Lung microvascular endothelial cell (primary cell): ENCODE measurements at places on chromosomes 13 and 19. TPM values are rescaled to one million over a fixed set of nuclear protein-coding genes. Genes with fewer than 3 reads are reported as not detected.
A peak's percentile ranks its signal among the peaks of the same experiment; 100 is the strongest.

The COX7A1 gene
- 88.5 and 153 TPM in 2 replicates for total RNA-seq

The PDX1 gene
- total RNA-seq: not detected in 2 replicates

The CCNE1 gene
- total RNA-seq: 2.6 TPM in 2 replicates

The CD79A gene
- not detected in 2 replicates for total RNA-seq

The GNG8 gene
- not detected in 2 replicates for total RNA-seq

The FPR3 gene
- total RNA-seq: under 0.01 TPM in 2 replicates

The POLR1D gene
- total RNA-seq: 81.9 and 86.1 TPM in 2 replicates

The ZNF552 gene
- total RNA-seq: 4.6 and 8.5 TPM in 2 replicates

- no peak for DNase-seq
Measured at GRCh38 chr19:9058905-9059667, 27.8 kb upstream of the OR1M1 start.

DNA sequence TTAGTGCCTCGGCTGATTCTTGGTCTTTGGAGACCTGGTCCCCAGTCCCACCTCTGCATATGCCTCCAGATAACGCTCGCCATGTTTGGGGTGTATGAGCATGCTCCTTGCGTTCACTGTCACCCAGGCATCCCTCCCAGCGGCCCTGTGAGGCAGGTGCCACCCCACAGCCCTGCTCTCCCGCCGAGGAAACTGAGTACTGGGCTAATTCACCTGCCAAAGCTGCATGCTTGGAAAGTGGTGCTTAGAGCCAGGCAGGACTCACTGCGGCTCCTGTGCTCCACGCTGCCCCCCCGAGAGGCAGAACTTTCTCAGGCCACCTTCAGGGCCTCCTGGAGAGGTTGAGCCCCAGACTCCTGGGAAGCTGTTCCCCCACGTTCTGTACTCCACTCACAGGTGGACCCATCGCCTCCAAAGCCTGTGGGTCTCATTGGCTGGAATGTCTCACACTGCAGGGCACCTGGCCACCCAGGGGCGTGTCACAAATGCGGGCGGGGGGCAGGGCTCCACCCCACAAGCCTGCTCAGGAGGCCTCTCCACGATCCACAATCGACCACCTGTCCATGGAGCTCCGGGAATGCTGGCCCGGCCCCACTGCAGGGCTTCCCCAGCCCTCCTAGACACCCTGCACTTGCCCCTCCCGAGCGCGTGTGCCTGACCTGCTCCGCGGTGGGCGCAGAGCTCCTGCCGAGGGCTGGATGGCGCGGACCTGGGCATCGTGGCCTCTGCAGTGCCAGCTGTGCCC is 64.6 kb downstream of the ATP11A start:
- no peak for DNase-seq

DNA sequence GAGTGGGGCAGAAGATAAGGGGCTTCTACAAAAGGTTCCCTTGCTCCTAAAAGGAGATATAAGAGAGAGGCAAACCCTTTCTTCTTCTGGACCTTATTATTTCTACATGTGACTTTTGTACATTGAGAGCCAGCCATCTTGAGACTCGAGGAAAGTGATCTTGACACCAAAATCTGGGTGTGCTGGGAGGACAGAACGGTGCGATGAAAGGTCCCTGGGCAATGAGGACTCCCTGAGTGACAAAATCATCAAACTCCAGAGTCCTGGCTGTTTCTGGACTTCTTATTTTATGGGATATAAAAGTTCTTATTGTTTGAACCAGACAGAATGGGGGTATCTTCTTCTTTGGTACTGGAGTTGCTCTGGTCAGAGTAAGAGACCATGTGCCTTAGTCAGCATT is 411.0 kb downstream of the ZNF536 start:
- no peak for DNase-seq

GRCh38 chr19:42207767-42208271 is 9.7 kb downstream of the DEDD2 start:
- DNase-seq: peak; percentile 85

GRCh38 chr13:31982124-31982523 is 49.5 kb upstream of the FRY start:
- no peak for DNase-seq

DNA sequence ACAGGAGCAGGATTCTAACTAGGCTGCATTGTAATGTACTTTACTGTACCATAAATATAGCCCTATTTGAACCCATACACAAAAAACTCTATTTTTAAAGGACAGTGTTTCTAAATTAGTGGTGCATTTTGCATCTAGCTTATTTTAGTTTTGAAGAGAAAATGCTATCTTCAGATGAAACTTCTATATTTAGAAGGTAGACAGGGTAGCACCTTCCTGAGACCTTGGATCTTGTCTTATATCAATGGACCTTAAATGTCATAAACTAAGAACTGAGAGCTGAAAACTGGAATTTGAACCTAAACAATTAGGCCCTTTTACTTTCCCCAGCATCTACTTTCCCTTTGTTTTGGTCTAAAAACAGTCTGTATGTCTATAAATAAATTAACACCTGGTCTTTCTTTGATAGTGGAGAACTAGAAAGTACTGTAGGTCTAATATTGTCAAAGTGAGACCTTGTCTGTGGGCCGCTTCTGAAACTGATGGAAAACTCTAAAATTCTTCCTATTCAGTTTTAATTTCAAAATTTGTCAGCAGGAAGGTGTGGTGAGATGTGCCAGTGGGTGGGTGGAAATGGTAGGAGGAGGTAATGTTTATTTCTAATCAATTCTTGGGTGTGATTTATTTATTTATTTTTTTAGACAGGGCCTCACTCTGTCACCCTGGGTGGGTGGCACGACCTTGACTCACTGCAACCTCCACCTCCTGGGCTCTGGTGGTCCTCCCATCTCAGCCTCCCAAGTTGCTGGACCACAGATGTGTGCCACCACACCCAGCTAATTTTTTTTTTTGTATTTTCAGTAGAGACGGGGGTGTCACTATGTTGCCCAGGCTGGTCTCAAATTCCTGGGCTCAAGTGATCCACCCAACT is 10.1 kb downstream of the COG3 start:
- no peak for DNase-seq

GRCh38 chr19:39479916-39480315 is 722 bp upstream of the TIMM50 start:
- DNase-seq: no peak

DNA sequence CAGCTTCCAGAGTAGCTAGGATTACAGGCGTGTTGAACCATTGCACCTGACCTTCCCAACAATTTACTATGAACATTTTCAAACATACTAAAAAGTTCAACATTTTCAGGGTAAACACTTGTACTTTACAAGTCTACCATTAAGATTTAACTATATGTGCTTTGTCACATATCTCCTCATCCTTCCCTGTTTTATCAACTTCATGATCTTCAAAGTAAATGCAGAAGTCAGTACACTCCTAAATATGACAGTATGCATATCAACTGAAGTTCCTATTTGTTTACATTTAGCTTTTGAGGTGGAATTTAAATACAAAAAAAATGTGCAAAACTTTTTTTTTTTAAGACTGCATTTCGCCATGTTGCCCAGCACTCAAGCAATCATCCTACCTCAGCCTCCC is 18.5 kb downstream of the LNX2 start:
- no peak for DNase-seq

GRCh38 chr19:55486971-55487923 is 989 bp upstream of the SSC5D start:
- peak; percentile 93 for DNase-seq

DNA sequence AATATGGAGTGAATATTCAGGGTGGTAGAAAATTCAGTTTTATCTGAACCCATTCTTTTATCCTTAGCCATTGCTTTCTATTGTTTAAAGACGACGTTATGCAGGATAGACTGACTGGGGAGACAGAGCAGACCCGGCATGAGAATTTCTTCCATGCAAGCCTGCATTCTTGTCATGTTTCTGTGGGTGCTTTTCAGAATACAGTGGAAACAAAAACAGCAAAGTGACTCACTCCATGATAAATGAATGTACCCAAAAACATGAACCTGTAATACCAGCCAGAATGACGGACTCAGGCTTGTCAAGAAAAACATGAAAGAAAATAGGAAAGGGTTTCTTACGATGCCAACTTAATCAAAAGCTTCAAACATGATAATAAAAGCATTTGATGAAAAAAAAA is 924.0 kb downstream of the EFNB2 start:
- DNase-seq: no peak

DNA sequence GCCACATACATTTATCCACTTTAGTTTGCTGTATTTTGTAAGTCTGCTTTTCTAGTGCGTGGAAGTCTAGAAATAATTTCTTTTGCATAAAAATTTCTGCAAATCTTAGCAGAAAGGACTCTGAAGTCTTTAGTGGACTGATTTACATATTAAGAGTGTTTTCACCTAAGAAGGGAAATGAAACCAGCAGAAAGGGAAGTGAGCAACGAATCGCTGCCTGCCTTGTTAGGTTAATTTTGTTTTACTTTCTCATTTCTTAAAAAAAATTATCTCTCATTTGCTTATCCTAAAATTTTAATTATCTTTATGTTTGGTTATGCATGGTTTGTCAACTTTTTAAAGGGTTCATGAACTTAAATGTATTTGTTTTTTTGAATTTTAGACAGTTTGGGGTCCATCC is 767 bp upstream of the GPR18 start:
- DNase-seq: peak; percentile 26

DNA sequence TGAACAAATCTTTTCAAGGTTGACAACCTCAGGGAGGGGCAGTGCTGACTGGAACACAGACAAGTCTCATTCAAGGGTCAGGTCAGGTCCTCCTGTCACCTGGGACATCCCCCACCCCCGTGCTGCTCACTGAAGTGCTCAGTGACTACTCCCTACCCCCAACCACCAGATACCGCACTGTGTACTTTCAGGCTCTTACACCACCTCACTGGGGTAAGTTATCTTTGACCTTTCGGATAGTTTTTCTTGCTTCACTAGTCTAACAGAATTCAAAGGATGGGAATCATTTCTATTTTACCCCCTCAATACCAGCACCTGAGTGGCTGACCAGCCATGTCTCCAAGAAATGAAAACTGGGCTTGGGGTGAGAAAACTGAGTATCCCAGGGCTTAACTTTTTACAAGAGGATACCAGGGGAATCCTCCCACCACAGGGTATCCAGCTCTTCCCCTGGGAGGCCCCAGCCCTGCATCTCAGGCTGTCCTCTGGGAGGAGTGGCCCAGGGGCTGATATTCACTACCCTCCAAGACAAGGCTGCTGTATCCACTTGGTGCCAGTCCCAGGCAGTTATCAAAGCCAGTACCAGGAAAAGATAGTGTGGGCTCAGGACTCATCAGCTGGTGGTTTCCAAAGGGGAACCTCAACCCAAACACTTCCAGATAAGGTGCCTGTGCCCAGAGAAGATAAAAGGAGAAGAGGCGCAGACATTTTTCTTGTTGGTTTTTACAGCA is 2.1 kb downstream of the ZNF563 start:
- no peak for DNase-seq

DNA sequence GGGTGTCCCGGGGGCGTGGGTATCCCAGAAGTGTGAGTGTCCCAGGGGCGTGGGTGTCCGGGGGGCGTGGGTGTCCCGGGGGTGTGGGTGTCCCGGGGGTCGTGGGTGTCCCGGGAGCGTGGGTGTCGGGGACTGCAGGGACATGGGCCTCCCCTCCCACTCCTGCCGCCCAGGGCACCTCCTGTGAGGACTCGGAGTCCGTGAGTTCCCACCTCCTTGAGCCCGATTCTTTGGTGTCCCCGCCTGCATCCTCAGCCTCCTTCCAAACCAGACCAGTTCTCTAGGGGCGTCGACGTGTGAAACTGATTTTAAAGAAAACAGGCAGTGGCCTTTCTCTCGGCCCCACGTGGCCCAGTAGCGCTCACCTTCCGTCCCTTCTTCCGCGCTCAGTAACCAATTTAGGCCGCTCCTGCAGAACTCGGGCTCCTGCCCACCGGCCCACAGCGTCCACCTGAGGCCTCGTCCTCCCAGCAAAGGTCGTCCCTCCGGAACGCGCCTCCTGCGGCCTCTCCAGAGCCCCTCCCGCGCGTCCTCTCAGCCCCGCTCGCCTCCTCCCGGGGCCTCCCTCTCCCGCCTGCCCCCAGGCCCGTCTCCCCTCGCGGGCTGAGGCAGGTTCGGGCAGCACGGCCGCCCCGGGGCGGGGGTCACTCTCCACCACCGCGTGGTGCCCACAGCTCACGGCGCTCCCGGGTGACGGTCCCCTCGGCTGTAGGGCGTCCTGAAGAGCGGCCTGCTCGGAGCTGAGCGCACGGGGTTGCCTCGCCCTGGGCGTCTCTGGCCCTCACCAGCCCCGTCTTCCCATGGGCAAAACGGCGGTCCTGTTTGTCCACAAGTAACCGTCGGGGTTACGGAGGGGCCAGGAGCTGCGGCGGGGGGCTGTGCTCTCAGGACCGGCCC is 3.8 kb downstream of the F7 start:
- no peak for DNase-seq

- DNase-seq: no peak
Measured at GRCh38 chr13:24301911-24302310, 7.5 kb upstream of the C1QTNF9 start.

DNA sequence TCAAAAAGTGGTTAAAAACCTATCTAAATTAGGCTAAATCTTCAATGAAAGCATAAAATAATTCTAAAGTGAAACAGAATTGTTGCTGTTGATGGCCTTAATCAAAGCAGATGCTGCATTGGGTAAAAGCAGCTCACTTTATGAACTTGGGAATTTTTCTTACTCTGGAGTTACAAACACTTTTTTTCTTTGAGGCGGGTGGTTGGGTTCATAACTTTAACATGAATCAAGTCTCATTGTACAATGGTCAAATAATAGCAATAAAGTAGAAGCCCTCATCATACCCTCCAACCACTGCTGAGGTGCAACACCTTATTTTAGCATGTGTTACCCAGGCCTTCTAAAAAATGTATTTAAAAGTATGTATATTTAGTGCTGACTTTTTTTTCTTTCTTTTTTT is 29.1 kb downstream of the NUP58 start:
- DNase-seq: no peak

- no peak for DNase-seq
Measured at GRCh38 chr13:99978799-99979452, 2.7 kb upstream of the ZIC2 start.

DNA sequence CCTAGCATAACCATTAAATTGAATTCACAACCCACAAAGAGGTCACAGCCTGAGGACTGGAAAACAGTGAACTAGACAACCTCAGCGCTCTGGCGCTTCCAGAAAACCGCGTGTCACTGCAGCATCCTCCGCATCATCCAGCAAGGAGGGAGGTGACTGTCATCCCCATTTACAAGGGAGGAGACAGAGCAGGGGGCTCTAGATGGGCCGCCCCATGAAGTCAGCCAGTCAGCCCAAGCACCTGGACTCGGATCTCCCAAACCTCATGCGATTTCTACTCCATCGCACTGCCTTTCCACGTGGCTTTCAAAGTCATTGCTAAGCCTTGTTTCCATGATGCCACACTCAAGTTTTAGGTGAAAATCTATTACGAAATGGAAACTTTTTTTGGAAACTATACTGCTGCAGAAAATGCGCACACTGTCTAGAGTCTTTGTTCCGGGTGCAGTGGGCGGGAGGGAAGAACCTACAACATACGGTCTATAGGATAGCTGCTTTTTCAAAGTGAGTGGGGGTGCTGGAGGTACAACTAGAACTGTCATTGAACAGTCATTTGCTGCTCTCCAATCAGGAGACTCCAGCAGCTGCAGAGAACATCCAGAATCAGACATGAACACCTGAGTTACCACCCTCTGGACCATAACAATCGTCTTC is 2.8 kb downstream of the AP3D1 start:
- DNase-seq: no peak
